ENCODE measurements at places on chromosomes 11 and 22. TPM values are rescaled to one million over a fixed set of nuclear protein-coding genes. Genes with fewer than 3 reads are reported as not detected.

Gene YAP1
- total RNA-seq = not detected

DNA sequence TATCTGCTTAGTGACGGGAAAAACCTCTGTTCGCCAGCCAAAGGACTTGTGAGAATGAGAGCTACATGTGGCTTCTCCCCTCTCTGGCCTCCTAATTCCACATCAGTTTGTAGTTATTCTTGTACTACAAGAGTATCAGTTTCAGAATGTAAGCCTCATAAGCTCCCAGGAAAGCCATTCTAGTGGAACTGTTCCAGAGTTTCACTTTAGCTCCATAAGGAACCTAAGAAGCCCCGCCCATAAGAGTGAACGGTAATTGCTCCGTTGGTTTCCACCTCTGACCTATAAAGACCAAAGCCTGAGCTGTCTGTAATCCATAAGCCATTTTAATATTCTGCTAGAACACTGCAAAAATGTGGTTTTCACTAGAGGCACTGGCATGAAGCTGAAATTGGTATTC lies 53.0 kb downstream of the SIK3 start:
- peaks cover 2% of the 10 kb centered on the region for H3K36me3 ChIP-seq
- H3K4me3 ChIP-seq = no peak overlapping the region

- no peak overlapping the region for H3K27ac ChIP-seq
- no peaks in the 10 kb centered on the region for H3K27me3 ChIP-seq
- H3K36me3 ChIP-seq = no peaks in the 10 kb centered on the region
- no peaks in the 10 kb centered on the region for H3K4me1 ChIP-seq
These were observed 7.5 kb upstream of the CSTF3 start for GRCh38 chr11:33168709-33169200.

DNA sequence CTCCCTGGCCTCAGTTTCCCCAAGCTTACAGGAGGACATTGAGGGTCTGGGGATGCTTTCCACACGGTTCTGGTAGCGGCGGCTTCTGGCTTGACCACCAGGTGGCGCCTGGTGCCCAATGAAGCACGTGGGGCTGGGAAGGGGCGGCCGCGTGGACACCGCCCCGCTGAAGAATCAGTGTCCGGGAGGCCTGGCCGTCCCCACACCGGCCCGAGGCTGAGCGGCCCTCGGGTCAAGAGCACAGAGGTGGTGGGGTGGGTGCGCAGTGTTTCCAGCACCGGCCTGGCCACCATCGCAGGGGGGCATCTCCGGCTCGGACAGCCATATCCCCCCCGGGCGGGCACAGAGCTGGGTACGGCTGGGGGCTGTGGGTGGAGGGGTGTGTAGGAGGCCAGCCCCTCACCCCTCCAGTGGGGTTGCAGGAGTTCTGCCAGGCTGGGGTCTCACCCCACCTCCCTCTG lies 27.8 kb upstream of the PPARA start:
- H3K36me3 ChIP-seq = no peaks in the 10 kb centered on the region
- H3K4me1 ChIP-seq = peaks cover 9% of the 10 kb centered on the region

Gene SAA2
- total RNA-seq = not detected

DNA sequence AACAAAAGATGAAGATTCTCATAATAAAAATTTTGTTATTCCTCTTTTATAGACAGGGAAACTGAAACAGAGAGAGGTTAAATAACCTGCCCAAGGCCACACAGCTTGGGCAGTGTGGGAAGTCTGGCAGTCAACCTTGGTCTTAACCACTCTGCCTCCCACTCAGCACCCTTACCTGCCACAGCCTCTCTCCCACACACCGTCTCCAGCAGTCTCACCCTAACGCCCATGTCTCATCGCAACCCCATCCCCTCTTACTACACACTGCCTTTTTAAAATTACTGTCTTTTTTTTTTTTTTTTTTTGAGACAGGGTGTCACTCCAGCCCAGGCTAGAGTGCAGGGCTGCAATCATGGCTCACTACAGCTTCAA lies 25.0 kb downstream of the ARRB1 start:
- no peaks in the 10 kb centered on the region for H3K27me3 ChIP-seq
- peaks cover 8% of the 10 kb centered on the region for H3K4me1 ChIP-seq
- no peak overlapping the region for H3K27ac ChIP-seq
- H3K36me3 ChIP-seq = no peaks in the 10 kb centered on the region
- no peak for DNase-seq
- H3K4me3 ChIP-seq = no peak overlapping the region

Gene SCGB2A2
- not detected for total RNA-seq

GRCh38 chr11:14081581-14082231 lies 119.2 kb downstream of the SPON1 start:
- H3K4me3 ChIP-seq = no peak overlapping the region
- H3K27me3 ChIP-seq = no peaks in the 10 kb centered on the region
- peaks cover 16% of the 10 kb centered on the region for H3K4me1 ChIP-seq
- no peak overlapping the region for H3K27ac ChIP-seq
- no peak for DNase-seq

GRCh38 chr11:99432677-99433076 lies 411.9 kb downstream of the CNTN5 start:
- no peak overlapping the region for H3K27ac ChIP-seq
- H3K4me3 ChIP-seq = no peak overlapping the region
- H3K4me1 ChIP-seq = no peaks in the 10 kb centered on the region
- DNase-seq = no peak
- no peaks in the 10 kb centered on the region for H3K36me3 ChIP-seq

All from B cell (primary cell).